ENCODE measurements at places on chromosomes 1 and 21. TPM values are rescaled to one million over a fixed set of nuclear protein-coding genes. Genes with fewer than 3 reads are reported as not detected.

The ARV1 gene
- 20.2 TPM for total RNA-seq

The NIT1 gene
- 19.1 TPM for total RNA-seq

The ZNF593OS gene
- total RNA-seq: not detected

The MYOG gene
- total RNA-seq: not detected

The SH2D5 gene
- 3.0 TPM for total RNA-seq

The CD2 gene
- not detected for total RNA-seq

The CDKN2C gene
- total RNA-seq: 60.6 TPM

The EDARADD gene
- 1.2 TPM for total RNA-seq

The BGLAP gene
- not detected for total RNA-seq

The TRABD2B gene
- total RNA-seq: 0.22 TPM

The CTSK gene
- total RNA-seq: 100 TPM

The PANK4 gene
- 15.0 TPM for total RNA-seq

The DMBX1 gene
- not detected for total RNA-seq

The KIRREL1 gene
- total RNA-seq: 159 TPM

The CFAP298 gene
- total RNA-seq: 16.7 TPM

The GSTM1 gene
- total RNA-seq: 19.2 TPM

The B4GALT2 gene
- 96.3 TPM for total RNA-seq

The SPRR2B gene
- not detected for total RNA-seq

The GJC2 gene
- total RNA-seq: 2.1 TPM

The RBM15 gene
- total RNA-seq: 28.9 TPM

The RGS13 gene
- total RNA-seq: not detected

The PHLDA3 gene
- 67.7 TPM for total RNA-seq

The RGS1 gene
- total RNA-seq: 0.43 TPM

The MX2 gene
- total RNA-seq: 0.52 TPM

The PCBP3 gene
- total RNA-seq: 5.8 TPM

The MRPL37 gene
- 90.6 TPM for total RNA-seq

The ST6GALNAC3 gene
- 0.11 TPM for total RNA-seq

The KRTAP8-1 gene
- total RNA-seq: not detected

The SELENOF gene
- total RNA-seq: 298 TPM

The TMCC2 gene
- total RNA-seq: 0.78 TPM

The CRABP2 gene
- total RNA-seq: 3.0 TPM

The SMCP gene
- not detected for total RNA-seq

The CHRM3 gene
- 0.13 TPM for total RNA-seq

The KCNJ15 gene
- 5.2 TPM for total RNA-seq

The SELL gene
- 1.0 TPM for total RNA-seq

The ETV3L gene
- not detected for total RNA-seq

The INKA2 gene
- total RNA-seq: 1.5 TPM

The C1orf53 gene
- 3.9 TPM for total RNA-seq

The AADACL4 gene
- total RNA-seq: not detected

The KRTAP13-3 gene
- total RNA-seq: not detected

The F13B gene
- not detected for total RNA-seq

The GJA8 gene
- not detected for total RNA-seq
